ENCODE measurements at places on chromosomes 13 and 19.

GRCh38 chr19:44767295-44768180 is 10.2 kb upstream of the CBLC start:
- no peak for DNase-seq

GRCh38 chr19:55626350-55626749 is 2.0 kb upstream of the ZNF784 start:
- DNase-seq, result no peak

DNA sequence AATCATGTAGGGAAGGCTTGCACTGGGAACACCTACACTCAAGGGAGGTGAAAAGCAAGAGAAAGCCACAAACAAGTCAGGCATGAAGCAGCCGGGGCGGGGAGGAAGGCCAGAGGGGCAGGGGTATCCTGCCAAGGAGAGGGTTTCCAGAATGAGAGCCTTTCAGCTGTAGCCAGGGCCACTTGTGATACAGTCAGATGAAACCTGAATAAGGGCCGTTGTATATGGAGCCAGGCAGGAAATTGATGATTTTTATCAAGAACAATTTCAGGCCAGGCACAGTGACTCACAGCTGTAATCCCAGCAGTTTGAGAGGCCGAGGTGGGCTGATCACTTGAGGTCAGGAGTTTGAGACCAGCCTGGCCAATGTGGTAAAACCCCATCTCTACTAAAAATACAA is 4.4 kb downstream of the TRPM4 start:
- no peak for DNase-seq

DNA sequence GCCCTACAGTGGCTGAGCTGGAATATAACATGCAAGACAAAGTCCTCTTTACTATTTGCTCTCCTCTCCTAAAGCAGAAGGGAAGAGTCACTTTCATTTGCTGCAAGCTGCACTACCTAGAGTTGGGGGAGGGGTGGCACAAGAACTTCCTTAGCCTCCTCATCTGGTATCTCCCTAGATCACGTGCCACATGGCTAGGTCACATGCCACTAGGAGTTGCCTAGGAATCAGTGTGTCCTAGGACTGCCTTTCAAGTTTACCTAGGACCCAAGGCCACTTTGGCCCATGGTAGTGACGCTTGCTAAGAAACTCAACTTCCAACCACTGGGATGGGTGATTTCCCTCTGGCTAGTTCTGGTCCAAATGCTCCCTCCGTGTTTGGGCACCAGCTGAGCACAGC is 625.2 kb downstream of the DIAPH3 start:
- DNase-seq, result no peak

DNA sequence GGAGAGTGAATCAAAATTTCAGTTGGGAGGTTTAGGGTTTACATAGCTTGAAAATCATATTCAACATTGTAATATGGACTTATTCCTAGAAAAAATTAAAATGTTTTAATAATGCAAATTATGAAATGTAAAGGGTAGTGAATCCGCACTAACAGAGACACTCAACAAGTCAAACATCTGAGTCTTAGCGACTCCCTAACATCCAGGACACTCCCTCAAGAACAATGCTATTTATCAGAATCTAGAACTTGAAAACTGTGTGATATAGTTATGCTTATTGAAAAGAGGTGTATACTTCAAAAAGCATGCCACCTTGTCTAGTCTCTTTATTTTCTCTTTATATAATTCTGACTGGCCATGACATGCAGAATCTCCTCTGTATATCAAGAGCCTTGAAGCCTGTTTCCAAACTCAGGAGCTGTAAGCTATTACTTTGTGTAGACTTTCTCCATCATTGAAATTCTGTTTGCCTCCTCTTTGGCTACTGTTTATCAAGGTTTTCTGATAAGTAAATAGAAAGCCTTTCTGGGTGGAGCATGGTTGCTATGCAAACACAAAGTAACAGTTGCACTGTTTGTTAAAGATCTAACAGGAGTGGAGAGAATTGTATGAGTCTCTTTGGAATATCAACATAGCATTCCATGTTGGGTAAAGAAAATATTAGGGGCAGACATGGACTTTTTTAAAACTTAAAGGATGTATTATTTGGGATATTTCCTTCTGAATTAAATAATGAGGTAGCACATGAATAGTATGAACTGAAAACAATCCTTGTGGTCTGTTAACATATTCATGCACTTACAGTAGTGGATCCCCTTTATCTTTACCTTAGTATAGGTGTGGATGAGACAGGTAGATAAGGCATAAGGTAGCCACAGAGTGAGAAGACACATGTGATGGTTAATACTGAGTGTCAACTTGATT is 56.4 kb upstream of the MBNL2 start:
- DNase-seq, result no peak

- DNase-seq, result no peak
Measured at GRCh38 chr19:33000510-33000909, 28.5 kb downstream of the FAAP24 start.

GRCh38 chr13:94711561-94712286 is 621 bp downstream of the SOX21 start:
- DNase-seq, result no peak

- no peak for DNase-seq
Measured at GRCh38 chr19:32407004-32407992, 1.7 kb downstream of the DPY19L3 start.

DNA sequence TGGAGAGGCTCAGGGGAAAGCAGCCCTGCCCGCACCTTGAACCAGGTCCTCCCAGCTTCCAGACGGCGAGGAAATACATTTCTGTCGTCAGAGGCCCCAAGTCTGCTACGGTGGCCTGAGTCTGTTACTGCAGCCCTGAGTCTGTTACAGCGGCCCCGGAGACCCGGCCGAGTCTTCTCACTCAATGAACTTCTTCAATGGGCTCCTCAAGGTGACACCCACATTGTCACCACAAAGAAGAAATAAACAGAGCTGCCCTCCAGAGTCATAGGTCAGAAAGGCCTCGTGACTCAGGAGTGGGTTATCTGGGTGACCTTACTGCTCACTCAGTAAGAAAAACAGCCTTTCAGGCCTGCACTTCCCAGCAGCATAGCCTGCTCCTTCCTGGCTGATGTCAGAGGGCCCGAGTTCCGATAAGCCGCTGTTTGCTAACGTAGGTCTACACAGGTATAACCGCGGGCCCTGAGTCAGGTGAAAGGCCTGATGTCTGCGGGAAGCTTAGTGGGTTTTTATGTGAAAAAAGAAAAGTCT is 66.9 kb upstream of the TM9SF2 start:
- no peak for DNase-seq

GRCh38 chr13:30375265-30375835 is 46.9 kb upstream of the UBE2L5 start:
- no peak for DNase-seq

- DNase-seq, result no peak
Measured at GRCh38 chr19:6424195-6424938, at the start of gene KHSRP. Gene KHSRP, minus strand, starts transcription at chr19:6424811. Its CDS starts 110 bp downstream, at chr19:6424701.

DNA sequence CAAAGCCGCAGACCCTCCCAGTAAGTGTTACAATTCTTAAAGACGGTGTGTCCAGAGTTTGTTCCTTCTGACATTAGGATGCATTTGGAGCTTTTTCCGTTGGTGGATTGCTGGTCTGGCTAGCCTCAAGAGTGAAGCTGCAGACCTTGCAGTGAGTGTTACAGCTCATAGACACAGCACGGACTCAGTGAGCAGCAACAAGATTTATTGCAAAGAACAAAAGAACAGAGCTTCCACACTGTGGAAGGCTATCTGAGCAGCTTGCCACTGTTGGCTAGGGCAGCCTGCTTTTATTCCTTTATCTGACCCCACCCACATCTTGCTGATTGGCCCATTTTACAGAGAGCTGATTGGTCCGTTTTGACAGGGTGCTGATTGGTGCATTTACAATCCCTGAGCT is 242.8 kb upstream of the SGCG start:
- DNase-seq, result no peak

- no peak for DNase-seq
Measured at GRCh38 chr19:57437931-57438330, 2.8 kb downstream of the ZNF749 start.

GRCh38 chr13:108494991-108495645 is 134.3 kb upstream of the MYO16 start:
- DNase-seq, result no peak

DNA sequence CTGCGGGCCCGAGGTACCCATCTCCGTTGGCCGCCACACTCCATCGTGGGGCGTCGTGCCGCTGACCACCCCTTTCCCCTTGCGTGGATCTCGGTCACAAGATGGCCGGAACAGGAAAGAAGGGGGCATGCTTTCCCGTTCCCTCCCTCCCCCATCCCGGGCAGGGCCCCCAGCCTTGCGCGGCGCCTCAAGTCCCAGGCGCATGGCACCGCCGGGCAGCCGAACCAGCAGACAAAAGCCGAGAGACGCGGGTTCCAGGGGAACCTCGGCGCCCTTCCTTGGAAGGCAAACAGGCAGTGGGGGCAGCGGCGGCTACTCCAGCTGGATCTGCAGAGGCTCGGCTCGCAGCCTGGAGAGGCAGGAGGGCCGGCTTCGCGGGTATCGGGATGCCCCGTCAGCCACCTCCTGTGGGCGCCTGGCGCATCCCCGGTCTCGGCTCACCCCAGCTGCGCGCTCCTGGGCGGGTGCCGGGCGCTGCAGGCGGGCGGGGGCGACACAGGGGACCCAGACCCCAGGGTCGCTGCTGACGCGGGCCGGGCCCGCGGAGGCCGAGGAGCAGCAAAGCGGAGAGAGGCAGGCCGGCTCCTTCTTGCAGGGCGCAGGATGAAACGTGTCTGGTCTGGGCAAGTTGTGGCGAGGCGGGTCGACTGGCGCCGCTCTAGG is 439 bp downstream of the DZIP1 start:
- no peak for DNase-seq

DNA sequence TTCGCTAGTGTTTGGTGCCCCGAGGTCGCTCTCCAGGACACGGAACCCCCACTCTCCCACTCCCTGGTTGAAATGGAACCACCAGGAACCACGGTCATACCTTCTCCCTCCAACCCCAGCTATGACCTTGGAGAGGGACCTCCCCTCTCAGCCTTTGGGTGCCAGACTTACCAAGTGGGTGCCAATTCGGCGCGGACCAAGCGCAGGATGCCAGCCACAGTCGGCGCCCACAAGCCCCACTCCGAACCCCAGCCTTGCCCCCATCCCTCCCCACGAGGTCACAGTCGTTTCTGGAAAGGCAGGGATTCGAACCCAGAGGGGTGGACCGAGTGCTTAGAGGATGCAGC is 910 bp downstream of the PDE4C start:
- no peak for DNase-seq

- peak; percentile 73 for DNase-seq
Measured at GRCh38 chr13:51995677-51996551, 15.3 kb downstream of the ATP7B start.

All from GF-D8 (cell line).